GM12865 (cell line): ENCODE measurements at places on chromosomes 1 and 21.

DNA sequence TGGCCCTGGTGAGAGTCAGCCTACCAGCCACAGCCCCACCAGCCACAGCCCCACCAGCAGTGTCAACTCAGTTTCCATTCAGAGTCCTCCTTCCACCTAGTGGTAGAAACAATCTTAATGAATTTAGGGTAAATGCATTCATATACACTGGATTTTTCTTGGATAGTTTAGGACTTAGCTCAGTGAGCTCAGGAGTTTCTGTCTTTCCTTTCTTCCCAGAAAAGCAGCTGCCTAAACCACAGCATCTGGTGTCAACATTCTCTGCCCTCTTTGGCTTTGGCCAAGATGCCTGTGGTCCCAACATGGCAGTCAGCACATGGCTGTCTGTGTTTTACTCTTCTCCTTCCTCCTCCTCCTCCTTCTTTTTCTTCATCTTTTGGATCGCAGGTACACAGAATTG is 94.0 kb downstream of the CLIC6 start:
- DNase-seq, result no peak

- no peak for DNase-seq
Observed at GRCh38 chr1:191043066-191043465, 565.4 kb upstream of the BRINP3 start.

DNA sequence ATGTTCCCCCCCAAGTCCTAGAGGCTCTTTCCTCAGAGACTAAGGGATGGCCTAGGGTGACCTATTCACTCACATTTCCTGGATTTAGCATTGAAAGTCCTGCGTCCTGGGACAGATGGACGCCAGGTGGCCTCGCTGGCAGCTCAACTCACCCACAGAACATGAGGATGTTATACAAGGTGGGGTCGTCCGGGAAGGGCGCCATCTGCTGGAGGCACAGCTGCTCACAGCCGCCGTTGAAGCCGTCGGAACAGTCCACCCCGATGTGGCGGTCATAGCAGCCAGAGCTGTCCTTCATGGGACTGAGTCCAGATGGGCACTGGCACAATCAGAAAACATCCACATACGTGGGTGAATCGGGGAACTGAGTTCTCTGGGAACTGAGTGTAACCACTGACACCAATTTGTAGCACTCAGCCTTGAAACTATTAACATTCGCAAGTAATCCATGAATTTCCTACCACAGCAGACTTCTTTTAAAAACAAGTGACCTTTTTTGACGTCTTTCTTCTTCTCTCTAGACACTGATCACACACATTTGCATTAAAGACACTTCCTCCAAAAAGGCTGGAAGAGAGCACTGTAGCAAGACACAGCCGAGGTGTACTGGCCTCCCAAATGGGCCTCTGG is 215.4 kb downstream of the ASTN1 start:
- peak; percentile 69 for DNase-seq

GRCh38 chr1:106061586-106062495 is 994.6 kb upstream of the PRMT6 start:
- no peak for DNase-seq

DNA sequence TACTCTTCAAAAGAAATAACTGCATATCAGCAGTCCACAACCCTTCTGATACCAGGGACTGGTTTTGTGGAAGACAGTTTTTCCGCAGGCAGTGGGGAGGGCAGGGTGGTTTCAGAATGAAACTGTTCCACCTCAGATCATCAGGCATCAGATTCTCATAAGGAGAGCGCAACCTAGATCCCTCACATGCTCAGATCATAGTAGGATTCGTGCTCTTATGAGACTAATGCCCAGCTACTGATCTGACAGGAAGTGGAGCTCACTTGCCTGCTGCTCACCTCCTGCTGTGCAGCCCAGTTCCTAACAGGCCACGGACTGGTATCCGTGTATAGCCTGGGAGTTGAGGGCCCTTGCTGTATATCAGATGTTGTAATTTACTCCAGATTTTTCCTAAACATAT is 11.5 kb downstream of the RO60 start:
- DNase-seq, result peak; percentile 59

DNA sequence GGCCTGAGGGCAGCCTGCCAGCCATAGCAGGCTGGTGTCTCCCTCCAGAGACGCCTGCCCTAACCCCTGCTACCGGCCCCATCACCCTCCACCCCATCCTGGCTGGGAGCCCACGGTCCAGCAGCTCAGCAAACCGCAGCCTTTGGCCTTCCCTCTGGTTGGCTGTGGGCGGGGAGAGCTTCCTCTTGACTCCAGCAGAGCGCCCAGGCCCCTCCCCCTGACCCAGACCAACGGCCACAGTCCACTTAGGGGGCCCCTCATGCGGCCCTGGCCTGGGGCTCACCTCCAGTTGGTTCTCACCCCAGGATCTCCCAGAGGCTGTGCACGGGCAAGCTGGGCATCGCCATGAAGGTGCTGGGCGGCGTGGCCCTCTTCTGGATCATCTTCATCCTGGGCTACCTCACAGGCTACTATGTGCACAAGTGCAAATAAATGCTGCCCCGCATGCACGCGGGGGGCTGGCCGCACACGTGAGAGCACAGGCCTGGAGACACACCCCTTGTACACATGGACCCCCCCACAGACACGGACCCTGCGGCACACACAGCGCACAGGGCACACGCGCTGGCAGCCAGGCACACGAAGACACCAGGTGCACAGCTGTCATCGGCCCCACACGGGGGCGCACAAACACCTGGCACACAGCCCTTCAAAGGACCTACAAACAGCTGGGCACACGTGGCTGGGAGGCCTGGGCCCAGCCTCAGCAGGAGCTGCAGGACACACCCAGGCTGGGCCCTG is 3.1 kb downstream of the SMIM1 start:
- DNase-seq, result peak; percentile 86

GRCh38 chr1:201791779-201792173 is 37.2 kb upstream of the IPO9 start:
- DNase-seq, result no peak

DNA sequence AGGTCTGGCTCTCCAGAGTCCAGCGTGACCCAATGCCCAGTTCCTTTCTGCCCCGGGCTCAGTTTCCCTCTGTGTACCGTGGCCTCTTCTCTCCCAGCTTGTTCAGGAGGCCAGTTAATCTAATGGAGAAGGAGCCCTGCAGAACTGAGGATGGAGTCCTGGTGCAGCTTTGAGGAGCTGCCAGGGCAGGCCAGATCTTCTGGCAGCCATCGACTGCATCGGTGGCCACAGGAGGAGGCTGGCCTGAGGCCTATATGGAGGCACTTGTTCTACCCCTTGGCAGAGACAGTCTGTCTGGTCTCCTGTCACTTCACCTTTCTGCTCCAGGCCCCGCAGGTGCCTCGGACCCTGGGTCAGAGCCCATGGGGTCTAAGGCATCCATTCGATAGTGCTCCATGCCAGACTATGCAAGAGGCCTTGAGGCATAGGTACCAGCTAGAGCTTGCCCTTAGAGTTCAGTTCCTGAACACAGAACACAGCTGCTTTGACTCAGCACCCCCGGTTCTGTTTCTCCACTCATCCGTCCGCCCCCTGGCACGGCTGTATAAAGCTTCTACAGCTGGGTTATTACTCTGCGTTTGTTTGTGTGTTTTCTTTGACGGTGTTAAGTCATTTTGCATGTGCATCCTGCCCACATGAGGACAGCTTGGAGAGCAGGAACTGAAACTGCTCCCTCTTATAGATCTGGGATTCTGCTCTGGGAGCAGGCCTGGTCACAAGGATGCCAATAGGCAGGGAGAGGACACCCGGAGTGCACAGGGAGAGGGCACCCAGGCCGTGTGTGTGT is 18.5 kb upstream of the LRRN2 start:
- DNase-seq, result no peak

GRCh38 chr1:17307946-17308345 is at the start of gene PADI4:
Gene PADI4 (plus strand): TSS chr1:17308197. CDS start chr1:17308223, 26 bp downstream.
- no peak for DNase-seq

GRCh38 chr1:111217183-111217910 is 10.2 kb upstream of the CHI3L2 start:
- peak; percentile 71 for DNase-seq

DNA sequence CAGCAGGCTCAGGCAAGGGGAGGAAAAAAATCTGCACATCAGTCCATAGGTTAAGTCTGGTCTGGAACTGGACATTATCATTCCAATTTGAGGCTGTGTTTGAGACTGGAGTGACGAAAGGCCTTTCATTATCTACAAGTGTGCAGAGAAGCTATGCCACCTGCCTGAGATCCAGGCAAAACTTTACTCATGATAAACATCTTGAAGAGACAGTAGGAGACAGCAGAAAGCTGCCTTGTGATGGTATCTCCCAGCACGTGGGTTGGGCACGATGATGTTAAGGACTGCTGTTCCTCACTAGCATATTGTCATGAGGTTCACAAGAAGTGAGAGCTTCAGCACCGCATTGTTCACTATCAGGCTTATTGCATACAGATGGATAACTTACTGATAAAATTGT is 126.4 kb downstream of the PLXNA2 start:
- DNase-seq, result no peak

GRCh38 chr1:190205713-190206112 is 272.0 kb downstream of the BRINP3 start:
- DNase-seq, result no peak

DNA sequence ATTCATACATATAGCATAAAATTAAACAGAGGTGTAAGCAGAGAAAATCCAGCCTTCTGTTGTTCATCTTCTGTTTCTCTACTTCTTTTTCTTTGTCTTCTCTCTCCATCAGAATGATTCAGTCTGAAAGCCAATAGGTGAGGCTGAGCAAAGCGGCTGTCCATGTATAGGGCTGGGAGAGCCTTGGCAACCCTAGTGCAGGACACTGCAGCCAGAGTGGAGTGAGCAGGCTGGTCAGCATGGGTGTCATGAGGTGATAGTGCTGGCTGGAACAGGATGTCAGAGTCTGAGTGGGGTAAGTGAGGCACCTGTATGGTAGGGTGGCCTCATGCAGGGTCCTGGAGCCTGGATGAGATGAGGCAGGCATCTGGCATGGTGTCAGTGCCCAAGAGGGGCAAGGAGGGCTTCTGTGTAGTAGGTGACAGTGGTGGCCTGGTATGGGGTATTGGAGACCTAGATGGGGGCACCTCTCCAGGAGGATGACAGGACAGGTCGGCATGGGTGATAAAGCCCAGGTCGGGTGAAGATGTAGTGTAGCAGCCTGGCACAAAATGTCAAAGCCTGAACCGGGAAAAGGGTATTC is 45.5 kb upstream of the GTF2B start:
- no peak for DNase-seq

DNA sequence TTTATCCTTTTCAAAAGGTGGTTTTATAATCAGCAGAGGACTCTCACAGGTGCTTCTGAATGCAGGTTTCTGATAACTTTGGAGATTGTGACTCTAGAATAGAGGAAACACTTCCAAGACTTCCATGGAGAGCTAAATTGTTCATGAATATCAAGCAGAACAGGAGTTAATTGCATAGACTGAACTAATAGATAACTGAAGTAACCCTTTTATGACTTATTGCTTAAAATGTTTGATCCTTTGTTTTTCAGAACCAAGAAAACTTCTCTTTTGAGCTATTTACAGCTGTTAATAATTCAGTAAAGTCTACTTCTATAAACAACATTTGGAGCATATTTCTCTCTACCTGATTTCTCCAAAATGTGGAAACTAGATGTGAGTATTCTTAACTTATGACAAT is 19.9 kb downstream of the TEX46 start:
- DNase-seq, result no peak

- DNase-seq, result no peak
Observed at GRCh38 chr21:31612894-31613785, 46.4 kb upstream of the SOD1 start.

- DNase-seq, result no peak
Observed at GRCh38 chr21:42624095-42624790, 29.2 kb upstream of the PDE9A start.

DNA sequence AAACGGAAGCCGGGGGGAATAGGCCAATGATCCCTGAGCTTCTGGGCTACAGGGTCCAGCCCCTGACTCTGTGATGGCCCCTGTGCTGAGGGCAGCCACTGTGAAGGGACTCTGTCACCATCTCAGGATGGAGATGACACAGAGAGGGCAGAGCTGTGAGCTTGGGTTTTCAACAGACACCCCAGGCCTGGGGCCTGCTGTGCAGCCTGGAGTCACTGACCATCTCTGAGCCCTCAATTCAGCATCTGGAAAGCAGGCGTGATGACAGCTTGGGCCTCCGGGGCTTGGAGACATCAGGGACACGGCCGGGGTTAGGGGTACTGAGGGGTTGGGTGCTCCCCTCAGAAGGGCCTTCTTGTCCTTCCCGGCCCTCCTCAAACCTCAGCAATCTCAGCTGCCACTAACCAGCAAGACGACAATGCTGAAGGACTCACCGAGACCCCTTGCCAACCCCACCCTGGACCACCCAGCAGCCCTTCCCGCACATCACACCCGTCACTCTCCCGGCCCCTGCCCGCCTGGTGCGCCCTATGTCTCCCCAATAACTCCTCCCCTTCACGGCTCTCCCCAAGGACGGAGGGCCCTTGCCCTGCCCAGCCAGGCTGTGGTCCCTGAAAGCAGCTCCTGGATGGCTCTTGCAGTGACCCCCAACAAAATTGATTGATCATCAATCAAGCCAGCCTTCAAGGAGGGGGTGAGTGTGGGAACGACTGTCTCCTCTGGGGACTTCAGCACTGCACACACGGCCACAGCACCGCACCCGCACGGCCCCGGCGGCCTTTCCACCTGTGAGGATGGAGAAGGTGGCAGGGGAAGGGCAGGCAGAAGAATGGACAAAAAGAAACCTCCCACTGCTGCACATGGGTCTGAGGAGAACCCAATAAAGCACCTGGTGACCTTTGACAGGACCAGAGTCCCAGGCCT is 4.3 kb downstream of the MEGF6 start:
- DNase-seq, result no peak

DNA sequence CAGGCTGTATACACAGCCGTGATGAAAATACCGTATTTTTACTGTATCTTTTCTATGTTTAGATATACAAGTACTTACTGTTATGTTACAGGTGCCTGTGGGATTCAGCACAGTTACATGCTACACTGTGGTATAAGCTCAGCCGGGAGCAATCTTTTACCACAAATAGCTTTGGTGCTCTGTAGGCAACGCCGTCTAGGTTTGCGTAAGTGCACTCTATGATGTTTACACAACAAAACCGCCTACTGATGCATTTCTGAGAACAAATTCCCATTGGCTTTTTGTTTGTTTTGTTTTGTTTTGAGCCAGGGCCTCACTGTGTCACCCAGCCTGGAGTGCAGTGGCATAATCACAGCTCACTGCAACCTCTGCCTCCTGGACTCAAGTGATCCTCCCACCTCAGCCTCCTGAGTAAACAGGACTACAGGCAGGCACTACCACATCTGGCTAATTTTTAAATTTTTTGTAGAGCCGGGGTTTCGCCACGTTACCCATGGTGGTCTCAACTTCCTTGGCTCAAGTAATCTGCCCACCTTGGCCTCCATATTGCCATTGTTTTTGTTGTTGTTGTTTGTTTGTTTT is 81.0 kb downstream of the SCCPDH start:
- DNase-seq, result no peak
